ENCODE measurements at places on chromosomes 3 and 15.

GRCh38 chr3:127859730-127860129, 37.4 kb upstream of the MGLL start:
- no peak for DNase-seq

DNA sequence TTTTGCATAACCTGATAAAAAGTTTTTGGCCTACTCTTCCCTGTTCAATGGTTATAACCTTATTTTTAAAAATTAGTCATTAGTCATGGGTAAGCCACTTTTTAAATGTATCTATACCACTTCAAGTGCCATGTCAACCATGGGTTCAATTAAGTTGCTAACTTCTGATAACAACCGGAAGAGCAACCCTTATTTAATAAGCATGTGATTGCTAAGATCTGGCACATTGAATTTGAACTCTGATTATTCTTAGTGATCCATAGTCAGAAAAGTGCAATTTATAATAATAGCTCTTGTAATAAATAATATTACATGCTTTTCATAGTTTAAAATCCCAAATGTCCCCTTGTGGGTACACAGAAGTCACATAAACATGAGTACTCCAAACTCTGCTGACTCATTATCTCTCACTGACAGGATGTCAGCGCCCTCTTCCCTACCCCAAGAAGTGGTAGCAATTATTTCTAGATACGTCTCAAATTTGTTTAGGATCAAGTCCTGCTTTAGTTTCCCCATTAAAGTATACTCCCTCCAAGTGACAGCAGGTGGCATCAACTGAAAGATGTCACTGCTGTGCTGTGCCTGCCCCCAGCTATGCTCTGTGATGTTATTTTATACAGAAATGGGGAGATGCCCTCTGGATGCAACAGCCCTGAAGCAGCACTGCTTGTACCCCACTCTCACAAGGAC, 18.6 kb downstream of the SAMD7 start:
- DNase-seq: no peak

DNA sequence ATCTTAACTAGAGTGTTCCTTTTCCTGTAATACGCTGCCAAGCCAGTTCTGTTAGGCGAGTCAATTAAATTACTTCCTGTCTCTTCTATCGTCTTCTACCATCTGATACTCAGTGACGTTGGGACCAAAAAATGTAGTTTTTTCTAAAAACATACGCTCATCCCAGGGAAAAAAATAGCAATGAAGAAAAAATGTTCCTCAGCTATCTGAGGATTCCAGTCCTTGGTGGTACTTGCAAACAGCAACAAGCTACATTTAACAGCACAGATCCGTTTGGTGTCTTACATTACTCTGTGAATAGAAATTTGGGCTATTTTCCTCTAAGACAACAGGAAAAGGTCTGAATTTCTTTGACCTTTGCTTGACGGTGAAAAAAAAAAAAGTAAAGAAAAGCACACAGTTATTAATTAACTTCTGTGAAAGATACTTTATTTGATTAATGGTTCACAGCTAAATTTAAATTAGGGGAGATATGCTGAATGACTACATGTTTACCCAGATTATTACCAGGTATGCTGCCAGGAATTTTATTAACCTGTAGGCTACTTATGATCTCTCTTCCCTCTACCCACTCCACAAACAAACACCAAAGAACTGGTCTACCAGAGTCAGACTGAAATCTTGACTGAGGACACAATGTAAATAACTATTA, 254.4 kb upstream of the ZPLD1 start:
- DNase-seq: no peak

GRCh38 chr3:139524841-139525636, 14.5 kb downstream of the RBP1 start:
- no peak for DNase-seq

- DNase-seq: no peak
Observed at GRCh38 chr3:124298951-124299350, 307.0 kb upstream of the ROPN1 start.

DNA sequence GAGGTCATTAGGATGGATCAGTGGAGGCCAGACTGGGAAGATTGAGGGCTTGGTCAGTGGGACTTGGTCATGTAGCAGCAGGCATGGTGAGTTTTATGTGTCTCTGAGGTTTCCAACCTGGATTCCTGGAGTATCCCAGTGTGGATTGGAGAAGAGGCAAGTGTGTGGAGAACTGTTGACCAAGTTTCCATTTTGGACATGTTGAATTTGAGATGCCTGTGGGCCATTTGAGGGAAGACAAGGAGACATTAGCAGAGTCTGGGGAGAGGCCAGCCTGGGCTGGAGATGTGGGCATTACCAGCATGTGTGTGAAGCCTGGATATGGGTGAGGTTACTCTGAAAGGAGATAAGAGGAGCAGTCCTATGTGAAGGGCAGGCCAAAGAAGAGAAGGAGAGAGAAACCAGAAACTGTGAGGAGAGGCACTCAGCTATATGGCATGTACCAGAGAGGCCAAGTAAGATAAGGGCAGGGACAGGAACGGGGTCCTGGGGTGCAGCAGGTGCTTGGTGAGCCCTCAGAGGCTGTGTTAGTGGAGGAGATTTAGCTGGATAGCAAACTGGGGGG, 4.3 kb downstream of the SLC25A38 start:
- DNase-seq: no peak

- DNase-seq: no peak
Observed at GRCh38 chr3:30076899-30077298, 529.5 kb upstream of the TGFBR2 start.

- peak; percentile 99 for DNase-seq
Observed at GRCh38 chr15:67065531-67066005, at the start of gene SMAD3. Gene SMAD3 (plus strand): TSS chr15:67065602. CDS start chr15:67066155, 553 bp downstream.

DNA sequence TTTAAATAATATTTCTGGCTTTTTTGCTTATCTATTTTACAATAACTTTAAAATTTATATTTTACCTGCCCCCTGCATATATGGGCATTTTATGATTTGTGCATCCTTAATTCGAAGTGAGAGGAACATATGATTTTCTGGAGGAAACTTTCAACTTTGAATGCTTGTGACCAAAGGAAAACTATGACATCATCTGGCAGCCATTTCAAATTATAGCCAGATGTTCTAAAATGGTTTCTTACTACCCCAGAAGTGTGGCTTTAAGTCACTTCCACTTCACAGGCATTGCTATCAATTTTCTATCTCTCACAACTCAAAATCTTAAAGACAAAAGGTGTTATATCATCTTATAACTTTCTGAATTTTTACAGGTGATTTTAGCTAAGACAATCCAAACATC, 508.8 kb downstream of the RBMS3 start:
- DNase-seq: no peak

DNA sequence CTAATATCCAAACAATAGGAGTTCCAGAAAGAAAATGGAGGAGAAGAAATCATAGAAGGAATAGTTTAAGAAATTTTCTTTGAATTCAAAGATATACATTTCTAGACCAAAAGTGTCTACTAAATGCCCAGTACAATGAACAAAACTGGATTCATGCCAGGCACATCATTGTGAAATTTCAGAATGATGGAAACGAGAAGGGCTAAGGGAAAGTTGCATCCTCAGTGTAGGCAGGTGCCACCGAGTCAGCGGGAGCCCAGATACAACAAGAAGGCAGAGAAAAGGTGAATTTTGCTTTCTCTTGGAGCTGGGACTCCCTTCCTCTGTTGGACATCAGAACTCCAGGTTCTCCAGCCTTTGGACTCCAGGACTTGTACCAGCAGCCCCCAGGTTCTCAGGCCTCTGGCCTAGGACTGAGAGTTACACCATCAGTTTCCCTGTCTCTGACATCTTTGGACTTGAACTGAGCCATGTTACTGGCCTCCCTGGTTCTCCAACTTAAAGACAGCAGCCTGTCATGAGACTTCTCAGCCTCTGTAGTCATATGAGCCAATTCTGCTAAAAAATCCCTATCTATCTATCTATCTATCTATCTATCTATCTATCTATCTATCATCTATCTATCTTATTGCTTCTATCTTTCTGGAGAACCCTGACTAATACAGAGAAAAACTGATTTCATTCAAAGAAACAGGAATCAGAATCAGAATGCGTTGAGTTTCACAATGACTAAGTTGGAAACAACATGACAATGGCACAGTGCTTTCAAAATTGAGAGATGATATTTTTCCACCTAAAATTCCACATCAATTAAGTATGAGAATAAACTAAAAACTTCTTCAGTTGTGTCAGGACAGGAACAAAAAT, 207.7 kb downstream of the FAM43A start:
- DNase-seq: no peak

- no peak for DNase-seq
Observed at GRCh38 chr3:142944342-142944741, 19.1 kb downstream of the PAQR9 start.

DNA sequence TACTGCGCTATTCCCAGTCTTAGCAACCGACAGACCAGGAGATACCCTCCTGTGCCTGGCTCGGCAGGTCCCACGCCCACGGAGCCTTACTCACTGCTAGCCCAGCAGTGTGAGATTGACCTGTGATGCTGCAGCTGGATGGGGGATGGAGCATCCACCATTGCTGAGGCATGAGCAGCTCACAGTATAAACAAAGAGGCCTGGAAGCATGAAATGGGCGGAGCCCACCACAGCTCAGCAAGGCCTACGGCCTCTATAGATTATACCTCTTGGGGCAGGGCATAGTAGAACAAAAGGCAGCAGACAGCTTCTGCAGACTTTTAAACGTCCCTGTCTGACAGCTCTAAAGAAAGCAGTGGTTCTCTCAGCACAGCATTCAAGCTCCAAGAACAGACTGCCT, 160.3 kb downstream of the ANXA2 start:
- no peak for DNase-seq

DNA sequence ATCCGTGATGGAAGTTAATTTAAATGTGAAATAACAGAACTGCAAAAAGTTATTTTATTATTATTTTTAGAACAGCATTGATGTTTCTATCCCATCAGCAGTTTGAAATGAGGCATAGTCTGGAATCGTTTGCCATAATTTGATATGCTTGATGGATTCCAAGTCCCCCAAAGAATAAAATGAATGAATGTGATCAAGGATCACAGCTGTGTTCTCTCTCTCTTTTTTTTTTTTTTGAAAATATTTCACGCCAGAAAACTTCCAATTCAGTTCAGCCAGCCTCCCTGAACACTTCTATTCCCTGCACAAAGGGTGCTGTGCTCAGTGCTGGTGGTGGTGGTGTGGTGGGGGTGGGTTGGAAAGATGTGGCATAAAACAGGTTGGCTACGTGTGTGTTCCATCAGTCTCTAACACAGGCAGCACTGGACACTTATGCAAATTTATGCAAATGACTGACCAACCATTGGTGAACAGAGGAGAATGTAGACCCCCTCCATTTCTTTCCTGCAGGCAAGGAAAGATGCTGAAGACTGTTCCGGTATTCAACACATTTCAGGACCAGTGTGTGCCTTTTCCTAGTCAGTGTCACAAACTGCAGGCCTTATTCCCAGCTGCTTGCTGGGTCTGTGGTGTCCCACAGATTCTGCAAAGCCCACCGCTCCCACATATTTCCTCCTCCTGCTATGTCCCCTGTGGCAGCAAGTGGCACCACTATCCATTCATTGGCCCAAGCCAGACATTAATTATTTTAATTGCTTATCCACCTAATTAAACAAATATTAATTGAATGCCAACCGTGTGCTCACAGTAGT, 10.6 kb downstream of the ARNT2 start:
- no peak for DNase-seq

GRCh38 chr15:49387471-49387870, 35.6 kb upstream of the FGF7 start:
- DNase-seq: no peak

- DNase-seq: no peak
Observed at GRCh38 chr3:151563305-151563704, 102.4 kb upstream of the IGSF10 start.

DNA sequence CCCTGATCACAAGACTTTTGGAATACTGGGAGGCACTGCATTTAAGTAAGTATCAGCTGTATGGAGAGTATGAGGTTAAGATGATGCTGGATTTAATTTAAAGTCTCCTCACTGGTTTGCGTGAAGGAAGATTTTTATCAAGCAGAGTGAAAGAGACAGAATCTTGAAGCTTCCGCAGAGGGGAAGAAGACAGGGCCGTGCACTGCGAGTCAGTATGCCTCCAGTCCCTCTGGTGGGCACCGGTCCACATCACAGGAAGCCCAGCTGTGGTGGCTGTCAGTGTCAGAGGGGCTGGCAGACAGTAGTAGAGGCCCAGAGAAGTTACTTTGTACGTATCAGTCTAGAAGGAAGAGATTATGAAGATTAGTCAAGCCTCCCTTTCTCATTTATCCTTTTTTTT, 379.0 kb upstream of the TPRG1 start:
- DNase-seq: peak; percentile 16

- peak; percentile 81 for DNase-seq
Observed at GRCh38 chr3:72820415-72820814, 27.8 kb downstream of the SHQ1 start.

DNA sequence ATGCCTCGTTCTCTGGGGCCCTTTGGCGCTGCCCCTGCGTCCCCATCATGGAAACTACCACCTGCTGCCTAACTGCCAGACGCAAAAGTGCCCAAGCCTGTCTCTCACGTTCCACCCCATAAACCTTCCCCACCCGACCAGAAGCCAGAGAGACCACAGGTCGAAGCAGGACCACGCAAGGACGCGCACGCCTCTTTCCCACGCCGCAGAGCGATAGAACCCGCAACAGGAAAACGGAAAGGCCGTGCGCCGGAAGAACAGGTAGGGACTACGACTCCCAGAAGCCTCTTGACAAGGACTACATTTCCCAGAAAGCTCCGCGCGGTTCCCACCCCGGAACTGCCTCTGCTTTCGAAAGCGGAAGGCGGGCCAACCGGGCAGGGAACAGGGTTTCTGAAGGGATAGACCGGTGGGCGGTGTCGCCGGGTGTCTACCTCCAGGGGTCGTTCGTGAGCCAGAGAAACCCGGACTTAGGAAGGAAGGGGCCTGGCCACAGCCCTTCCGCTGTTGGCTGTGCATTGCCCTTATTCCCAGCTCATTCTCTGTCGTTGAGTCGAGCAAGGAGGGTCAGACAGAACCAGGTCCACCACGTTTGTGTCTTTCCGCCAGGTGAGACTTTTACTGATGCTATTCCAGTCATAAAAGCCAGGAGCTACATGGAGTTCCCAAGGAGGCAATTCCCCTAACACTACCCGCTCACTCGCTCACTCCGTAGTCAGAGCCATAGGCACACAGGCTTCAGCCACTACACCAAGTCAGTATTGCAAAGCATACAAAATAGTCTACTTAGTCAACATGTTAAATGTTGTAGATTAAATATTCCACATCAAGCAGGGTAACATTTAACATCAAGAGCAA, 56.6 kb upstream of the ZBTB38 start:
- DNase-seq: peak; percentile 98
